Inflammatory macrophage treated with lipopolysaccharide for 4 hours (primary cell): ENCODE measurements at places on chromosomes 1 and 21.
A peak's percentile ranks its signal among the peaks of the same experiment; 100 is the strongest.

DNA sequence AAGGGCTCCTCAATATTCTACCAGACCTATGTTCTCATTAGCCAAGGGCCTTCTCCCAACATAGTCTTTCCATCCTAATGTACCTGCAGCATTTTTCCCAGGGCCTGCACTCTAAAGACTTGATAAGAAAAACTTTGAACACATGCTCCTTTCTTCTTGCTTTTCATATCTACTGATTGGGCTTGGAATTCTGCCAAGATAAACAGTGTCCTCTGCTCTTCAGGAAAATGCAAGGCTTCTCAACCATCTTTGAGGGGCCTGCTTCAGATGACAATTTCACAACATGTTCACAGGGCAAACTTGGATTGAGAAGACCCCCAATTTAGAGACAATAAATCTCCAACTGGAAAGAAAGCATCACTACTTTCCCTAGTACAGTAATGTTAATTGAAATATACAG is 25.8 kb upstream of the PPT1 start:
- DNase-seq = no peak

- no peak for DNase-seq
Observed at GRCh38 chr1:165915480-165915879, 88.1 kb downstream of the UCK2 start.

DNA sequence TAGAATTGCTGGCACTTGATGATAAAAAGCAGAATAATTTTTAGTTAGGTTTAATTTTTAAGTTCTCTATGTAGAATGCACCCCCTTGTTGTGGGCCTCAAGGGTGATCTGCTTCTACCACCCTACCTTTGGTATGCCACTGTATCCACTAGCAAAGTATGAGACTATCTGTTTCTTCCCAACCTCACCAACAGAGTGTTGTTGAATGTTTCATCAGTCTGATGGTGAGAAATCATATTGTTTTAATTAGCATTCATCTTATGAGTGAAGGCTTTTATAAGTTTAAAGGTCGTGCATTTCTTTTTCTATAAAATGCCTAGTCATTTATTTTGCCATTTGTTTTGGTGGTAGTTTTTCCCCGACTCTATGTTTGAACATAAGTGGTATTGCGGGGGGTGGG is 141.0 kb downstream of the MAGI3 start:
- no peak for DNase-seq

DNA sequence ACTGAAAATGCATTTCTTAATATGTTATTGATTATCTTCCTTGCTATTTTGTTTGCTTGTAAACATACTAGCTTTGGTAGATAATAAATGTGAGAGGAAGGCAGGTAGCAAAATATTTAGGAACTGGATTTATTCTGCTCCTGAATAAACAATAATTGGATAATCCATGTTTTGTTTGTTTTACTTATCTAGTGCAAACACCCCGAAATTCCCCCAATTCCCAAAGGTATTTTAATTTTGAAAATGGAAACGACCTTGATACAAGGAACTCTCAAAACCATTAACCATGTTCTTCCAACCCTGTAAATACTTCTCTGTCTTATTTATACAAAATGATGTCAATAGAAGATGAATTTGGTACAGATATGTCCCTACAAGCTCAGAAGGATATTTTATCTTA is 3.0 kb downstream of the USH2A start:
- DNase-seq = no peak

DNA sequence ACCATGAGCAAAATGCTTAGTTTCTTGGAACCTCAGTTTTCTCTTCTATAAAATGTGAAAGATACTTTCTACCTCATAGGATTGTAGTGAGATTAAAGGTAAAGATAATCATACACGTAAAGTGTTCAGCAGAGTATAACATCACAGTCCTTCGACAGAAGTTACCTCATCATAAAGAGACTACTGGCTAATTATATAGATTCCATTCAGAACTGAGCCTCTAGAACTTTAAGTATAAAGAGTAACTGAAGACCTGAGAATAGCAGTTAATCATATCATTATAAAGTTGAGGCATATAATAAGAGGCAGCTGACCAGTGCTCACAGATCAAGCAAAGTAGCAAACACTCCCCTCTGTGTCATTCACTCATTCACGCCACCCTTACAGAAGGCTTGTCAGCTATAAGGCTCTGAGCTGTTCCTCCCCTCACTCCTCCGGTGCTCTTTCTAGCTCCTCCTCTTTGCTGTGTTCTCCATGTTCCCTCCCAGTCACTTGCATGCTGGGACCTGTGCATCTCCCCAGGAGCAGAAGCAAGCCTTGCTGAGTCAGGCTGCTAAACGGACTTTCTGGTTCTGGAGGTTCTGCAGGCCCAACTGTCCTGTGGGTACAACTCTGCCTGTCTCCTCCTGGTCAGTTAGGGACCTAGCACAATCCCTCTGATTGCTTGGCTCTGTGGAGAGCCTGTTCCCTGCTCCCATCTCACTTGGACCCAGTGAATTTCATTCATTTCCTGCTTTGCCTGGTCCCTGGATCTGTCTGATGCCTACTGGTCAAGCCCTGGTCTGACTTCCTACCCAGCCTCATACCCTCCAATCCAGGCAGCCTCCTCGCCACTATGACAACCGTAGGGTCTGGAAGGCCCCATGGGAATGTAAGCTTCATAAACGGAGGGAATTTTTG is 28.3 kb upstream of the LY9 start:
- peak; percentile 82 for DNase-seq

DNA sequence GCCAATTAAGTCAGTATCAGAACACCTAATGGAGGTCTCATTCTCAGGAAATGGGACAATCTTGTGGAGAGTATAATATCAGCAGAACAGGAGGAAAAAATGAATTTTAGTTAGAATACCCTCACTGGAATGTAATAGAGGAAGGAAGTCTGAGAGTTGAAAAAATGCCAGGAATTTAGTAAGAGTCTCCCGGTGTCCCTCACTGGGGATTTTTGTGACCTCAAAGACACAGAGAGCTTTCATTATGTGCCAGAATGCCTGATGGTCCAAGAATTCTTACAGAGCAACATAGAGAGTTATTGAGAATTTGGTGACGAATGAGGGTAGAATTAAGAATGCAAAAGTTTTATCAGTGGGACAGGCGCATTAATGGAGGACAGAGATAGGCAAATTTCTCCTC is 443.5 kb upstream of the B3GALT2 start:
- DNase-seq = no peak

DNA sequence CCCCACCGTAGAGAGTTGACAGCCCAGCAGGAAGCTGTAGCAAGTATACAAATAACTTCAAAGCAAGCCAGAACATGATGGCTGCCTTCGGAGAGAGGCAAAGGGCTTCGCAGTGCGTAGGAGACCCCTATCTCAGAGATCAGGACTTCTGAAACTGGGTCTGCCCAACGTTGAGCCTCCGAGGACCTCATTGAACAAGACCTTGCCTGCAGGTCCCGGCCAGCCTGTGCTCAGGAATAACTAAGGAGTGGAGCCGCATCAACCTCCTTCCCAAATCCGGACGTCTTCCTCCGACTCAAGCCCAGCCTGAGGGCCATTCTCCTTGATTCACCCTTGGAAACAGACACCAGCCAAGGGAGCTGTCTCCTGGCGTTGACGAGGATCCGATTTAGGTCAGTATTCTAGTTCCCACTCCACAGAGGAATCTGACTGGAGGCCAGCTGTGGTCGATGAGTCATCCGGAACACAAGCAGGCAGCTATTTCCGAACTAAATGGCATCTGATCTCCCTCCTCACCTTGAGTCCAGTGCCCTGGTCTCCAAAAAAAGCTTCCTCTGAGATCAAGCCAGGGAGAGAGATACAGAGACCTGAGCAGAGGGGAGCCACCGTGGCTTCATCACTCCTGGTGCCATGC is 166.5 kb upstream of the COA6 start:
- DNase-seq = no peak

DNA sequence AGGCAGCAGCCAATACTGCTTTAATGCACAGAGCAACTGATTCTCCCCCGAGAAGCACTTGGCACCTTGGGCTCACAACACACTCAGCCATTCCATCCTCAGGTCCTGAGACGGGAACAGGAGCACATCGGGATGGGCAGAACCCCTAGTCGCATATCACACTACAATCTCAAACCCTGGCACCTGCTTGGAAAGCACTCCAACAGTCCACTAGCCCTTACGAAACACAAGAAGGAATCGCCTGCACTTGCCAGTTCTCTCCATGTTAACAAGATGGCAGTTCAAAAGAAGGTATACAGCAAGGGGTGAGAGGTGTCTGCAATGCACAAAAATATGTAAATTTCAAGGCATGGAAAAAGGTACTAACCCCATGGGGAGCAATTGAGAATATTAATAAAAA is 21.4 kb downstream of the JAK1 start:
- no peak for DNase-seq

GRCh38 chr1:55287723-55288122 is 72.6 kb upstream of the USP24 start:
- no peak for DNase-seq

GRCh38 chr21:34216718-34217032 is 143.3 kb downstream of the MRPS6 start:
- DNase-seq = no peak

- DNase-seq = no peak
Observed at GRCh38 chr21:23921670-23922418, 1685.4 kb downstream of the MRPL39 start.
